ENCODE measurements at places on chromosomes 2 and 18.

DNA sequence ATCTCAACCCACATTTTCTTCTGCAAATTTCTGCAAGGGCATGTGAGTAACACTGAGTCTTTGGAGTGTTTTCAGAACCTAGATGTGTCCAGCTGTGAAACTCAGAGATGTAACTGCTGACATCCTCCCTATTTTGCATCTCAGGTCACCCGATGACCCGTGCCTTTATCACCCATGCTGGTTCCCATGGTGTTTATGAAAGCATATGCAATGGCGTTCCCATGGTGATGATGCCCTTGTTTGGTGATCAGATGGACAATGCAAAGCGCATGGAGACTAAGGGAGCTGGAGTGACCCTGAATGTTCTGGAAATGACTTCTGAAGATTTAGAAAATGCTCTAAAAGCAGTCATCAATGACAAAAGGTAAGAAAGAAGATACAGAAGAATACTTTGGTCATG, 8.0 kb downstream of the UGT1A1 start:
- DNase-seq = no peak

GRCh38 chr2:57333221-57333620, 713.4 kb upstream of the VRK2 start:
- no peak for DNase-seq

DNA sequence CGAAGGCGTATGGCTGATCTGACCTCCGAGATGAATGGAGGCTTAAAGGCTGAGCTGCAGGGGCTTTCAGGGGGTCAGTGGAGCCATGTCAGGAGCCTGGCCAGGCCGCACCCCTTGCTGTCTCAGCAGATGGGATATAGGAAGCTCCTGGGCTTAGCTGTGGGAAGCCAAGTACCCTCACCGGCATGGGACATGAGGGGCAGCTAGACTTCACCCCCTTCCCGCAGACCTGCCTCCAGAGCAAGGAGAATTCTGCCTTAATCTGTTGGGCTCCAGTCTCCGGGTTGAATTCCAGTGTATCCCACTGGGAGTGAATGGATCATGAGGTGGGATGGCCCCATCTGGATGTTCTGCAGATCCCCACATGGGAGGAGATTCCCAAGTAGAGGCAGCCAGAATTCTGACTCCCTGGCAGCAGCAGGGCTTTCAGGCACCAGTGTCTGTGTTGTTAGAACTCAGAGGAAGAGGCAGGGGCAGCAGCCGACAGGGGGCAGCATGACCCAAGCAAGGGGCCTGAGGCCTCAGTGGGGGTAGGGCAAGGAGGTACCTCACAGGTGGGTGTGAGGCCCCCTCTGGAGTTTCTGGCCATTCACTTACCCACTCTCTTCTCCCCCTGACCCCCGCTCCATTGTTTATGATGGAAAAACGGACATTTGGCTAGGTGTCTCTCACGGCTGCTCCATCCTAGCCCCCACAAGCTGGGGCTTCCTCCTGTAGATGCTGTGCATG, 19.1 kb downstream of the CAPG start:
- peak; percentile 66 for DNase-seq

- DNase-seq = no peak
Measured at GRCh38 chr18:2564373-2564772, 6.9 kb downstream of the METTL4 start.

DNA sequence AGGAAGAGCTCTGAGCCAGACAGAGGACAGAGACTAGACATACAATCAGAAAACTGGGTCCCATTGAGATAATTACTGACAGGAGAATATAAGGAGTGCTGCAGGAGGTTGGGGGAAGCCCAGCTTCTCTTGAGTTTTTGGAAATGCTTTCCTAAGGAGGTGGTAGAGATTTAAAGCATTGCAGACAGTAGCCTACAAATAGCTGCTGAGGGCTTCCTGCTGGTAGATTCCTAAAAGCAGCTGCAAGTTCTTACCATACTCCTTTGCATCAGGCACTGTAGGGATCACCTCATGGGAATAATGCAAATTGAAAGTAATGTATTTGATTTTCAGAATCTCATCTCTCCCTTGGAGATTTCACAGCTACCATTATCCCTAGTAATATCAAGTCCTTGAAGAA, 902.6 kb upstream of the GCFC2 start:
- no peak for DNase-seq

- DNase-seq = no peak
Measured at GRCh38 chr2:45176390-45176789, 167.1 kb upstream of the SIX2 start.

GRCh38 chr2:47486841-47487497, 84.0 kb downstream of the MSH2 start:
- no peak for DNase-seq

DNA sequence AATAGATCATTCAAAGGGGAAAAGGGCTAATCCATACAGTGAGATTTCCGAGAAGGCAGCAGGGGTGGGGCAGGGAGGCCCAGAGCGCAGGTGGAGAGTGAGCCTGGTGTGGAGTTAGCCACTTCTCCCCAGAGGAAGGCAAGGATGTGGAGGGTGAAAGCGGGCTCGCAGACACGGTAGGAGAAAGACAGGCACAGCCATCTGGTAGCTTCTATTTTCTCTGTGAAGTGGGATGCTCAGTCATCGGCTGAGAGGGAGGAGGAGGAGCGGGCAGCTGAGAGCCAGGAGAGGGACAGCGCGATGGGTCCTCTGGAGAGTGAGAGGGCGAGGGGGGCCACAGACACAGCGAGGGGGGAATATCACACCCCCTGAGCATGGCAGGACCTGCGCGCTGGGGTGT, 153.3 kb upstream of the NDUFV2 start:
- no peak for DNase-seq

GRCh38 chr2:24233321-24233720, 58.5 kb downstream of the FAM228A start:
- no peak for DNase-seq

GRCh38 chr2:171401947-171402346, 31.8 kb downstream of the METTL8 start:
- DNase-seq = no peak

- DNase-seq = peak; percentile 4
Measured at GRCh38 chr2:109463236-109463635, 150.5 kb downstream of the SEPTIN10 start.

DNA sequence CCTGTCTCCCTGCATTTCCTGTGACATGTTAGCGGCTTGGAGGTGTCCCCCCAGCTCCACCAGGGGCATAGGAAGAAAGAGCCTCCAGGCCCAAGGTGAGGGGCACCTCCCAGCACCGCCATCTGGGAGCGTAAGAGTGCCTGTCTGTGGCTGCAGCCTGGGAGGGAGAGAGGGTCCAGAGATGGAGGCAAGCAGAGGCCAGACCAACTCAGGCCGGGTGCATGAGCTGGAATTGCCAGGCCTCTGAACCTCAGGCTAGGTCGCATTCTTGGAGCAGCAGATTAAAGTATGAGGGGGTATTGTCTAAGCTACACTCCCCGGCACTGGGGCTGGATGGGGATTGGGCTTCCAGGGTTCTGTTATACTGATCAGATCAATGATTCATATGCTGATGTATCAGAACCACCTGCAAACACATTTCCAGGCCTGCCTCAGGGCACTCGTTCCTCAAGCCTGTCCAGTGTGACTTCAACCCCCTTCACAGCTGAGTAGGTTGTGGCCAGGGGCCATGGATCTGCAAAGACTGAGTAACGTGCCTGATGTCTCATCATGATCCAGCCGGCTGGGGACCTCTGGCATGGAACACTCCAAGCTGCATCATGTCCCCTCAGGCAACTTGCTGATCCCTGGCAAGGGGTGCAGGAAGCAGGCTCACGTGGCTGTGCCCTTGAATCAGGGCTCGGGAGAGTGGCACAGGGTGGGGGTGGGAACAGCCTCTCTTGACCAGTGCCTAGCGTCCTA, 73.2 kb downstream of the HS1BP3 start:
- no peak for DNase-seq

DNA sequence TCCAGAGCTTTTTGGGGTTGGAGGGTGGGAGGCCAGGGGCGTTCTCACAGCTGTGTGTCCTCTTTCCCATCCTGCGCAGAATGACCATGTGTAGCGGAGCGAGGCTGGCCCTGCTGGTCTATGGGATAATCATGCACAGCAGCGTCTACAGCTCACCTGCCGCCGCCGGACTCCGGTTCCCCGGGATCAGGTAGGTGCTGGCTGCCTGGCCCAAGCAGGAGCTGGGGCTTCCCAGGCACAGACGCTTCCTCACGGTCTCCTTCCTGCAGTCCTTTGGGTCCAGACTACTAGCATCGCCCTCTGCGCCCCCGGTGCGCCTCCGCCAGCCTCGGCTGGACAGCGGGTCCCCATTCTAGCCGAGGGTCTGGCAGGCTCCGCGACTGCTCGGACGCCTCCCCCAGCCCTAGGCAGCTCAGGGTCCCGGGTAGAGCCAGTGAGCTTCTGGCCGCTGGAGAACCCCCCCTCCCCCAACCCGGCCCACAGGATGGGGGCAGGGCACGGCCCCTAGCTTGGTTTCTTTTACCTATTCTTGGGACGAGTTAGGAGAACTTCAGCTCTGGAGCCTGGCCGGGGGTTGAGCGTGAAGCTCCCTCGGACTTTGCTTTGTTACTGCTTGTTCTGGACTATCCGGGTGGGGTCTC, 756 bp downstream of the ADCYAP1 start:
- peak; percentile 19 for DNase-seq
